ENCODE measurements at places on chromosomes 7 and 10.
A peak's percentile ranks its signal among the peaks of the same experiment; 100 is the strongest.

DNA sequence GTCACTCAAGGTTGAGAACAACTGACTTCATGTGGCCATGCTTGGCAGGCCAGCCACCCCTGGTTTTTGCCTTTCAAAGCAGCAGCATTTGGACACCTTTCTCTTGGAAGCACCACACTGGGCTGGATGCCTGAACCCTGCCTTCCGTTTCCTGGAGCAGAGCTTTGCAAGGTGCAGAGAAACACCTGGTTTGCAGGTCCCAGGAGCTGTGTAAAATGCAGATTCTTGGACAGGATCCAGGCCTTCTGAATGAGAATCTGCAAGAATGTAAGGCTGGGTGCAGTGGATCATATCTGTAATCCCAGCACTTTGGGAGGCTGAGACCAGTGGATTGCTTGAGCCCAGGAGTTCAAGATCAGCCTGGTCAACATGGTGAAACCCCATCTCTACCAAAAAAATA is 18.0 kb upstream of the DUSP5 start:
- no peak for DNase-seq

GRCh38 chr7:44309271-44310091 is 15.9 kb downstream of the CAMK2B start:
- DNase-seq: no peak

GRCh38 chr7:93307131-93307660 is 75.0 kb downstream of the VPS50 start:
- no peak for DNase-seq

DNA sequence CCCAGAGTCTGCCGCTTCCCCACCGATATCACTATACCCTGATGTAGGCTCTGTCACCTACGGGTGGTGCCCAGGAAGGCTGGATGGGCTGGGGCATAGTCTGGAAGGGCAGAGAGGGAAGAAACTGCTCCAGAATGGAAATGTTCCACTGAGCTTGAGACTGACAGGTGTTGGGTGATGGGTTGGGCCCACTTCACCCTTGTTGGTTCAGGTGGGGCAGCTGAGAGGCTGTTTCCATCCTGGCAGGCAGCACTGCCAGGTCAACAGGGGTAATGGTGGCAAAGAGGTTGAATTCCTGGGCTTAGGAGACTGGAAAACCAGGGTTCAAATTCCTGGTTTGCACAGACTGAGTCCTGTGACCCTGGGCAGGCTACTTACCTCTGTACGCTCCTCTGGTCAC is 28.5 kb upstream of the FRAT2 start:
- DNase-seq: no peak

DNA sequence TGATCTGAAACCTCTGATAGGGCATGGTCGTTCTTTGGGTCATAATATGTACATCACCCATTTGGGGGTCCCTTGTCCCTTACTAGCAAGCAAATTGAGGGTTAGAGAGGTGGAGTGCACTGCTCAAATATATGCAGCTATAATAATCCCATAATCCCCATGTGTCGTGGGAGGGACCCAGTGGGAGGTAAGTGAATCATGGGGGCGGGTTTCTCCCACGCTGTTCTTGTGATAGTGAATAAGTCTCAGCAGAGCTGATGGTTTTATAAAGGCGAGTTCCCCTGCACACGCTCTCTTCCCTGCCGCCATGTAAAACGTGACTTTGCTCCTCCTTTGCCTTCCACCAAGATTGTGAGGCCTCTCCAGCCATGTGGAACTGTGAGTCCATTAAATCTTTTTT is 262.7 kb downstream of the BMPER start:
- DNase-seq: no peak

DNA sequence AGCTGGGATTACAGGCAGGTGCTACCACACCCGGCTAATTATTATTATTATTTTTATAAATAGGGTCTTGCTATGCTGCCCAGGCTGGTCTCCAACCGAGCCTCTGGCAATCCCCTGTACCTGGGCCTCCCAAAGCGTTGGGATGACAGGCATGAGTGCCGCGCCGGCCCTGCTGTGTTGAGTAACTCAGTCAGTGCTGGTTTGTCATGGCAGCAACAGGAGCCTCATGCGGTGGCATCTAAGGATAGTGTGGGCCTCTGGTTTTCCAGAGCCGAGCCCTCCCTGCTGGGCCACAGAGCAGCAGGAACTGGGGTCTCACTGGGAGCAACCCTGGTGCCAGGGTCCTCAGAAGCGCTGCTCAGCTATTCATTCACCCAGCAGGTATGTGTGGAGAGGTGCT is 244.7 kb downstream of the ELFN1 start:
- no peak for DNase-seq

GRCh38 chr7:24401628-24402593 is 117.9 kb downstream of the NPY start:
- DNase-seq: peak; percentile 38

GRCh38 chr10:5035356-5035755 is 31.7 kb upstream of the AKR1C2 start:
- DNase-seq: no peak

DNA sequence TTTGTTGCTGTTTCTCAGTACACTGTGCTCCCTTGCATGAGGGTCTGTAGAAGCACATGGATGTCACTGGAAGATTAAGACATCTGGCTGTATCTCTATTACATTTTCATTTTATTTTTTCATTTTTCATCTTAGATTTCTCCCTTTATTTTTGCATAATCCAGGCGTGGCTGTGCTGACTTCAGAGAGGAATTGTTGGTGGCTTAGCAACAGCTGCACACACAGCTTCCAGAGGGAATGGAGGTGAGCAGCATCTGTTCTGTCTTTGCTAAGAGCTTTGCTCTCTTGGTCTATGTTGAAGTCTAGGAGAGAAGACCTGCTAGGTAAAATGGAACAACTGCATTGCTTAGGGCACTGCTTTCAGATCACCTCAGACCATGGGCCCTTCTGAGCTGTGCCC is 254.4 kb upstream of the SP4 start:
- DNase-seq: no peak

GRCh38 chr7:64551375-64552142 is 11.3 kb downstream of the ZNF680 start:
- no peak for DNase-seq

DNA sequence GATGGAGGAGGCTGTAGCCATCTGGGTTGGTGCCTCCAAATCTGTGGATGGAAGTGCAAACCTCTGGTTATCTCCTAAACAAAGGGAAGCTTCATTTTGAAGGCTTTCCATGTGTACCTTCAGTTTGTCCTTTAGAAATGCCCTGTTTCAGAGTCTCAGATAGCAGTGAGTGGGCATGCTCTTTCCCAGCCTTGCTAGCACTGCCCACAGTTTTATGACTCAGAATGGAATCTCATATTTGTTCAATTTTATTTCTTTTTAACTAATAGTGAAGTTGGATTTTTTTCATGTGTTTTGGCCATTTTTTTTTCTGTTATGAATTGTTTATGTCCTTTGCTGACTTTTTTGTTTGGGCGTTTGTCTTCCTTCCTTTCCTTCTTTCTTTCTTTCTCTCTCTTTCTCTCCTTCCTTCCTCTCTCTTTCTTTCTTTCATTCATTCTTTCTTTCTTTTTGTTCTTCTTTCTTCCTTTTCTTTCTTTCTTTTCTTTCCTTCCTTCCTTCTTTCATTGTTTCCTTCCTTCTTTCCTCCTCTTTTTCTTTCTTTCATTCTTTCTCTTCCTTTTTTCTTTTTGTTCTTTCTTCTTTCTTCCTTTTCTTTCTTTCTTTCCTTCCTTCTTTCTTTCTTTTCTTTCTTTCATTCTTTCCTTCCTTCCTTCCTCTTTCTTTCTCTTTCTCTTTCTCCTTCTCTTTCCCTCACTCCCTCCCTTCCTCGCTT is 25.6 kb downstream of the PRF1 start:
- DNase-seq: no peak

DNA sequence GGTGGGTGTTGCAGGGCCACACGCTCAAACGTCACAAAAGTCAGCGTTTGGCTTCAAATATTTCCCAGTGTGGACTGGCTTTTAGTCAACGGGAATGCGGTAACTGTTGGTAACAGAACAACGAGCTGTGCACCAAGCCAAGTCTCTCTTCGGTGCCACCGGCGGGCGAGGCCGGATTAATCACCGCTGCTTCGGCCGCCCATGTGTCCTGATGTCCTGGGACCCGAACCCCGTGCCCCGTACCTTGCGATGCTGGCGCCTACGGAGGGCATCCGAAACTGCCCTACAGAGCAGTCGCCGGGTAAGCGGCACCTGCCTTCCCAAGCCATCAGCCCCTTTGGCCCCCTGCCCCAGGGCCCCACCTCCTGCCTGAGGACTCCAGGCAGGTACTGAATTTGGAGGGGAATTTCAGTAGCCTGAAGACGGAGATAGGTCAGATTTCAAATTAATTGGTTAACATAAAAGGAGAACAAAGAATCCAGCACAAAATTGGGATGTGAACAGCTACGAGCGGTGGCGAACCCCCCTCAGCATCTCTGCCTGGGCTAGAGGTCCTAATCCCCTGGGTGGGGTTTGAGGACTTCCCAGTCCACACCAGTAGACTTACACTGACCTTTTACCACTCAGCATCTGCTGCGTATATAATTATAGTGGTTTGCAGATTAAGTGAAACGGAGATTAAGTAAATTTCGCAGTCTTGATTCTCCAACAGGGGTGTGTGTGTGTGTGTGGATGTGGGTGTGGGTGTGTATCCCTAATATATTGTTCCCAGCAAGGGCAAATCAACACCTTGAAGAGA is at the start of gene LRRC72:
Gene LRRC72 (plus strand): TSS at position 84 of the 799 bp plus-strand sequence. CDS start 128 bp downstream, at position 212.
- DNase-seq: no peak

DNA sequence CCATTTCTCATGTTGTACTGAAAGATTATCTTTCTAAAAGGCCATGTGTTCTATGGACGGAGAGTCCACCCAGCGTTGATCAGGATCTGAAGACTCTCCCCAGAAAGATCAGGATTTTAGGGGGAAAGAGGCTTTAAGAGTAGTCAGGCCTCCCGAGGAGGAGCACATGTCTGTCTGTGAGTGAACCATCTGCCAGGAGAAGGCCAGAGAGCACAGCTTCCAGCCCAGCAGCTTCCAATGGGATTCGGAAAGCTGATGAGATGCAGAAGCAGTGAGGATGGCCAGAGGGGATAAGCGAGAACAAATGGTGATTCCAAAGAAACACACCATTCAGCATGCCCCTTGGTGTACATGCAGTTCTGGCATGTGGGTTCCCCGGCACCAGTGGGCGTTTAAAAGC is 88.5 kb upstream of the TCERG1L start:
- DNase-seq: no peak

DNA sequence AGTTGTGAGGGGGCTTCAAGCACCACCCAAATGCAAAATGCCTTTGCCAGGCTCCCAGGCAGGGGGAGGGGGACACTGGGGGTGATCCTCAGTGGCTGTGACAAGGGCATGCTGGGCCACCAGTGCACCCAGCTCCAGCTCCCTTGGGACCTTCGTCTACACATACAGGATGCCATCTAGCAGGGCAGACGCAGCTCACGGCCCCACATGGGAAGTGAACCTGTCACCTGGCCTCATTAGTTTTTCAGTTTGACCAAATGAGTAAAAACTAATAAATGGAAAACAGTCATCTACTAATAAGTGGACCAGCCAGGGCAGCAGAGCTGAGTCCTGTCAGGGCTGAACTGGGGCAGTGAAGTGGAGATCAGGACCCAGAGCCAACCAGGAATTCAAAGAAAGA is 50.2 kb downstream of the TLL2 start:
- DNase-seq: no peak

Measured in Jurkat, Clone E6-1 (cell line).